Stimulated activated CD8-positive, alpha-beta memory T cell treated with anti-CD3 and anti-CD28 coated beads, Interleukin-12 subunit alpha, Interleukin-12 subunit beta, amount 100 ng/mL, for 4 hours (primary cell): ENCODE measurements at places on chromosomes 5 and 9.

DNA sequence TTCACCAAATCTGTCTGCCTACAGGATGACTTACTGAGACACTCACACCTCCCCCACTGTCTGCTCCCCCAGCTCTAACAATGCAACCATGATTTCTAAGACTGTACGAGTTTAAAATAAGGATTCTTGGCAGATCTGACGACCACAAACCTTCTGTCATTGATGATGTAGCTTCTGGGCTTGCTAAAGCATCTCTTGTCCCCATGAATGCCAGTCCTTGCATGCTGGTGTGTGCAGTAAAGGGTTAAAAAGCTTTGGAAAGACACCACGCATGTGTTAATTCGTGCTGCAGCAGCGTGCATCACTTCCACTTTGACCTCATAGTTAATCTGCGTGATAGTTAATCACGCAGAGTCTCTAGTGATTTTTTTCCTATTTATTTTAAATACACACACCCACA, 411 bp upstream of the GABRG2 start:
- no peak for DNase-seq

GRCh38 chr9:127816362-127816725, 13.7 kb downstream of the FPGS start:
- no peak for DNase-seq

DNA sequence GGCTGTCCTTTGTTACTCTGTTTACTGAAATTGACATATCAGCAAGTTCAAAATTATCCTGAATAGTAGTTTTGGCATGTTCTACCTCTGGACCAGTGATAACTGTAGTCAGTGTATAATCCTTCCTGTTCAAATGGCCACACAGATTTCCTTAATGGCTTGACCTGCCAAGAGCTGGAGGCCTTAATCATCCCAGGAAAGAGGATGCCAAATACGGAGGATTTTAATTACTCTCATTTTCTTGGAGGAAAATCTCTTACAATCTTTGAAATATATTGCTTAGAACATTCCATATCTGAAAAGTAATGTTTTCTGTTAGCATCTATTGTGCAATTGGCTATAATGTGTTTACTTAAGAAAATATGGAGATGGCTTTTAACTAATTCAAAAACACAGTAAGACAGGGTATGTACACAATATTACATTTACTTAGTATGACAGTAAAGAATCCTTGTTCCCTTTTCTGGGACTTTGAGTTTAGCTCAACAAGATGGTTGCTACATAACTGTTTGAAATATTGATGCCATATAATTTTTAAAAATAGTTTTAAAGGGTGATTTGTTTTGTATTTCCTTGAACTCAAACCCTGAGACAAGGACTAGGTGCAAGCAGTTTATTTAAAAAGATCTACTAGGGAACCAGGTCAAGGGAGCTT, 68.9 kb upstream of the SELENOP start:
- no peak for DNase-seq

DNA sequence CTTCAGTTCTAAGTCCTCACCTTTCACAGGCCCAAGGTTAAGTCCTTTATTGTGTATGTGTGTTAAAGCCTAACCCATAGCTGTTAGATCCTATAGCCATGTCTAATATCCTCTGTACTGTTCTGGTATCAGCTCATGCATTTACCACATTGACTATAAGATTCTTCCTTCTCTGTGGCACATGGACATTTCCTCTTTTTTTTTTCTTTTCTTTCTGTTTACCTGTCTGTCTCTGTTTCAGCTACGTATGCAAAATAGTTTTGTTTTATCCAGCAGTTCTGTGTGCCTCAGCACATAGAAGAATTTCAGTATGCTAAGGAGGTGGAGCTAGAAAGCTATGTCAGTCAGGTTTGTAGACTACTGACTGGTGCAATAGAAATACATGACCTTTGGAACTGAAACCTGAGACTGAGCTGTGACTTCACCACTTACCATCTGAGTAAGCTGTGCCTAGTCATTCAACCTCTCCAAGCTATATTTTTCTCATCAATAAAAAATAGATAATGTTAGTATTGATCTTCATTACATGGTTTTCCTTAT, 155.6 kb upstream of the VLDLR start:
- no peak for DNase-seq

DNA sequence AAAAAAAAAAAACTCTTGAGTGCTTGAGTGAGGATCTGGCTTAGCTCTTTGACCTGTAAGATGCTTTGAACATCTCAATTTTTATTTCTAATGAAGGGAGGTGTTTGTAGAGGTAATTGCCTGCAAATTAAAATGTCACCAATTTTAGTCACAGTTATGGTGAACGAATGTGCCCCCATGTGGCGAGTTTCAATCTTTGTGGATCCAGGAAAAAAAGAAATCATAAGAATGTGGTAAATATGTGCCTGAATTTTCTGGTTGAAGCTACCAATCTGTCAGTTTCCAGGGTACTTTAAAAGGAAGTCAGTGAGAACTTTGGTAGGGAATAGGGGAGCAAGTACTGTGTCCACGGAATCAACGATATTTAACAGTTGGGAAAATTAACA, 1772.4 kb upstream of the CDH9 start:
- no peak for DNase-seq

GRCh38 chr5:64914396-64914795, 145.7 kb downstream of the CWC27 start:
- DNase-seq, result no peak
